Activated T-cell treated with anti-CD3 and anti-CD28 coated beads, Interleukin-2, amount 50 U/mL, for 4 hours (primary cell): ENCODE measurements at places on chromosomes 7 and 10. TPM values are rescaled to one million over a fixed set of nuclear protein-coding genes. Genes with fewer than 3 reads are reported as not detected.

Gene ABCA13
- not detected for total RNA-seq

Gene PAXIP1
- total RNA-seq: 26.2 TPM

Gene ANKRD7
- not detected for total RNA-seq

Gene PDE1C
- not detected for total RNA-seq

Gene LARP4B
- 138 TPM for total RNA-seq

Gene SHOC2
- total RNA-seq: 43.3 TPM

DNA sequence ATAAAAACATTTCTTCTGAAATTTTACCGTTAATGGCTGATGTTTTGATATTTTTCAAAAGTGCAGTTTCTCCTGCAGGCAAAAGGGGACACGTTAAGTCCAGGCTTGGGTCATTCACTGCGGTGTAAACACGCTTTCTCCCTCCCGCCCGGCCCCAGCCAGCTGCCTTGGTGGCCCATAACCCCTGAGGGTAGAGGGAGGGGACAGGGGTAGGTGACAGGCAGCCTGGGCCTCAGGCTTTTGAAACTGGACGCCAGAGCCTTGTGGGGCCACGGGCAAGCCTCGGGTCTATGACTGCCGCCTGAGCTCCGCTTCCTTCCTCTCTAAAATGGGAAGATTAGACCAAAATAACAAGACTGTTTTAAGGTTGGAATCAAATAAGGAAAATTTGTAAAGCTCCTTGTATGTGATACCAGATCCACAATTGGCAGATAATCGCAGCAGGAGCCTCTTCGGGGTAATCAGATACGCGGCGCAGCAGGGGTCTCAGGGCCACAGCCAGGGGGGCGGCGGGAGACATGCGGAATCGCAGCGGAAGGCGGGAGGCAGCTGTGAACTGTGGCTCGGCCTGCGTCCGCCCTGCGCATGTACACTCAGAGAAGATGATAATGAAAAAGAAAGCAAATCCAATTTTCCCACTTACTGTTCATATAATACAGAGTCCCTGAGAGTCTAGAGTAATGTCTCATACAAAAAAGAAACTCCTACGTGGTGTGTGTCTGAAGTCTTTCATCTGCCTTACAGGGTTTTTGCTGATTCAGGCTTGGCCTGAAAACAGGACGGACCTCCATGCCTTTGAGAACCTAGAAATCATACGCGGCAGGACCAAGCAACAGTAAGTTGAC lies 138.3 kb downstream of the EGFR start:
- no peak for DNase-seq

- DNase-seq: no peak
Measured at GRCh38 chr7:79506481-79506880, 53.0 kb upstream of the MAGI2 start.

DNA sequence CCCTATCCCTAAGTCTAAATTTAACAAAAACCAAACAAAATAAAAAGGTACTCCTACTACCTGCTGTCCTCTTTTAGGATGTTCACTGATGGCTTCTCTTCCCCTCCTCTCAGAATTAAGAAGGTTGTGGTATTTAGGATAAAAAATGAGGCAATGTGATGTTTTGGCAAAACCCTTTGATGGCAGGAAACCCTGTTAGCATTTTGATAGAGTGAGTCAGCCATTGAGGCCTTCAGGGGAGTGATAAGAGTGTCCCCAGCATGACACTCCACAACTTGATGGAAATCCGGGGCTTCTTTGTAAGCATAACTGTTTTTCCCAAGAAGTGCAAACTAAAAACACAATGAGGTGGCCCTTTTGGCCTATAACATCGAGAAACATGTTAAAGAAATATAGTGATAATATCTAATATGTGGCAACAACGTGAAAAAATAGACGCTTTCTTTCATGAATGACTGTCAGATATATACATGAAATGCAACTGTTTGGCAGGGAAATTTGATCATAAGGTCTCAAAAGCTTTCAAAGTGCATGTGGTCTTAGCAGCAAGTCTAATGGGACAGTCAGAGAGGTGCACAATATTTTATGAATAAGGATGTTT lies 55.0 kb downstream of the PRTFDC1 start:
- DNase-seq: no peak

DNA sequence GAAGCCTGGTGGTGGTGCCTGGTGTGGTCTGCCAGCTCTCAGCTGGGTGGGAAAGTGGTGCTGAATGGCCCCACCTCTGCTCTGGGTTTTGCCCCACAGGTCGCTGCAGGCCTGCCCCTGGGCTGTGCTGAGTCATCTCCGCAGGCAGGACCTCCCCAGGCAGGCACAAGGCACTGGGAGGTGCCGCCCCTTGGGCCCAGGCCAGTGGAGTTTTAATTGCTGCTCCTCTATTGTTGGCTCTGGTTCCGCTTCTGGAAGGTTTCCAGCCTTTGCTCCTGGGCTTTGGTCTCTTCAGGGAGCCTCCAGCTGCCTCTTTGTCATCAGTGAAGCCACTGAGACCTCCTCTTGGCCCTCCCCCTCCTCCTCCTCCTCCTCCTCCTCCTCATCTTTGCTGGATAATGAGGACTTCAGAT lies 180.3 kb upstream of the GRB10 start:
- DNase-seq: no peak

DNA sequence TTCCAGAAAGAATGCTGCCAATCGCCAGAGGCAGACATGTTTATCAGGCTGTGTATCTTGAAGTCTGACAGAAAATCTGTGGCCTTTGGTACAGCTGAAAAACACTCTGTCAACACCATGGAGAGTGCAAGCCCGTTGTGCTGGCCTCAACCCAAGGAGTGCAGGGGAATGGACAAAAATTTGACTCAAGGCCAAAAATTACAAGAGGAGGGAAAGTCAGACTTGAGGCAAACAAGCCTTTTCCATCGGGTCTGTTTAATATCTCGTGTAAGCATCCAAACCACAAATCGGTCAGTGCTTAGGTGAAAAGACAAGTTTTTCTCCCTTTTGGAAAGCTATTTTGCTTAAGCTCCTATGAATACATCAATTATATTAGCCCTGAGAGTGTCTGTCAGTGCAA lies 305.3 kb upstream of the NFE2L3 start:
- DNase-seq: no peak
